ENCODE measurements at places on chromosomes 4 and X.

DNA sequence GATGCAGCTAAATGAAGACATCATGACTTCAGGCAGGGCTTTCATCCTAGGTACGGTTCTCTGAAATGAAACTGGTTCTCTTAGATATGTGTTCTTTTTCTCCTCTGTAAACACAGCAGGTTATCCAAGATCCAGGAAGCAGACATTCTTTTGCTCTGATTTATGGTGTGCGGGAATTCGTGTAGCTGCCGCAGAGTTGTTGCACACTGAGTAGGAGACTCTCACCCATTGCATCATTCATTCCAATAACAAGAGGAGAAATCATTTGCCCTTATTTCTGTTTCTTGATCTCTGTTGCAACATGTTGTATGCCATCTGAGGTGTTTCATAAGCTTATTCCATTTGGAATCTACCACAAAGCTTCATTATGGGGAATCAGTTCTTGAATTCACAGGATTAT, 133.6 kb upstream of the VCX2 start:
- DNase-seq: no peak

DNA sequence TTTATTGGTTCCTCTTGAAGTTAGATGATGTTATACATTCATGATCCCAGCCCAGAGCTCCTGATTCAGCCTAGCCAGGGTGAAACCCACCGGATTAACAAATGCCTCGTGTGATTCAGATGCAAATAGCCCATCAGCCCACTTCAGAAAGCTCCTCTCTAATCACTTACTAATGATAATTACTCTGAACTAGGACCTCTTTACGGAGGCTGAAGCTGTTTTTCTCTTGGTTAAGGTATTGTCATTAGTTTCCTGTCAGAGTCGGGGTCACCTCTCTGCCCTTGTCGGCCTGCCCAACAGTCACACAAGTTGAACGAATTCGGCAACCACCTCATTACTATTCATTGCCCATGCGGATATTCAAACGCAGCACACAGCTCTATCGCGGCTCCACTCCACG, 36.6 kb downstream of the ZFP42 start:
- no peak for DNase-seq

GRCh38 chr4:38411092-38411491, 252.9 kb upstream of the KLF3 start:
- DNase-seq: no peak

- no peak for DNase-seq
Measured at GRCh38 chrX:41391606-41392005, 55.5 kb upstream of the NYX start.

DNA sequence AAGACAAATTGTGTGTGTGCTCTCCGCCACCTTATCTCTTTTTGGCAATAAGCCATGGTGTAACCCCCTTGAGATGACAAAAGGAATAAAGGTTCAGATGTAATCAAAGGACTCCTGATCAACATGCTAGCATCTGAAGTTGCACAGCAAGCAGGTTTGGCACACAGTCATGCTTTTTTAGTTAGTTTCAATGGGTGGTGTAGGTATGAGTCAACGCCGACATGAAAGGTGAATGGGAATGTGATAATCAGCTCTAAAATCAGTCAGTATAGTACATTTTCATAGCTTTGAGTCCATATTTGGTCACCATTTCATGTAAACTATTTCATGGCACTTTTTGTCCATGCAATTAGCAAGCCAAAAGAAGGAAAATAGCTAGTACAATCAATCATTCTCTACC, 50.4 kb upstream of the ETNPPL start:
- no peak for DNase-seq

DNA sequence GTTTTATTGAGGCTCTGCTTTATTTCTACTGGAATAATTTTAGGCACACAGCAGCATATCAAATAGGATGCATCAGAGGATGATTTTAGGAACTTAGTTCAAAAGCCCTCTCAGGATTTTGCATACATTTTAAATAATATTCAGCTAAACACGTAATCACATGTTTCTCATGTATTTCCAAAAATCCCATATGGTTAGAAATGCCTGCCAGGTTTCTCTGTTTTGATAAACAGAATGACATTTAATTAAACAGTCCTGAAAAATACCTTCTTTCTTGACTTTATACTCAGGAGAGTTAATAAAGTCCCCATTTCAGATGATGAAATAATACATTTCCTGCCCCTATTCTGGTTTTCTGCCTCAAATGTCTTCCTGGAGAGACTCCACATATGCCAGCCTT, 86.5 kb upstream of the AMELX start:
- no peak for DNase-seq

Measured in AG09319 (cell line).